ENCODE measurements at places on chromosomes 2 and 18.

DNA sequence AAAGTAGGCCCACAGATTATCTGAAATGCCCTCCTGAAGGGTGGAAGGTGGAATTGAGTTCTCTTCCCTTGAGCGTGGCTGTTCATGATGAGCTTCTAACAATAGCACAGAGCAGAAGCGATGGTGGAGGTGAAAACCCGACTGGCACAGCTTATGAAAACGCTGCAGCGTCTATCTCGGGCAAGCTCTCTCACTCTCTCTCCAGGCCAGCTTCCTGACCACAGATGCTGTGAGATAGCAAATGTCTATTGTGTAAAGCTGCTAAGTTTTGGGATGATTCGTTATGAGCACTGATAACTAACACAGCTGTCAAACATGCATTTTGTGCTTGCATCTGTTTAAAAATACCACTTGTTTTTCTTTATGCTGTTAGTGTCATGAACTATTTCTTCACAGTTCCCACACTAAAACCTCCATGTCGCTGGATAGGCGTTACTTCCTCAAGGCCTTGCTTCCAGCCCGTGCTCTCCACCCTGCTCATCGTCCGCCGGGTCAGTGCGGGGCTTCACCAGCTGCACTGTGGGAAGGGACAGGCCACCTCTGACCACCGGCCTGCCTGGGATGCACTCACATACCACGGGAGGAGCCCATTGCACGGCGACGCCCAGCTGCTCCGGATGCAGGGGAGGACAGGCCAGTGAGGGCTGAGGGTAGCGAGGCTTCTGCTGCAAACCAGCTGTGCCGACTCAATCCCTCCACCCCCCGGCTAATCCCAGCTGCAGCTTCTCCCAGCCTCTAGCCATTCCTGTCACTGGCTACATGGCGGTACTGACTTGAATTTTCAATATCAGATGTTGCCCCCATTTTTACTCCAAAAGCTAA is 60.0 kb upstream of the OTOS start:
- DNase-seq = no peak

GRCh38 chr2:43075811-43076585 is 150.4 kb downstream of the ZFP36L2 start:
- no peak for DNase-seq

GRCh38 chr18:25834061-25834460 is 256.4 kb downstream of the SS18 start:
- no peak for DNase-seq

DNA sequence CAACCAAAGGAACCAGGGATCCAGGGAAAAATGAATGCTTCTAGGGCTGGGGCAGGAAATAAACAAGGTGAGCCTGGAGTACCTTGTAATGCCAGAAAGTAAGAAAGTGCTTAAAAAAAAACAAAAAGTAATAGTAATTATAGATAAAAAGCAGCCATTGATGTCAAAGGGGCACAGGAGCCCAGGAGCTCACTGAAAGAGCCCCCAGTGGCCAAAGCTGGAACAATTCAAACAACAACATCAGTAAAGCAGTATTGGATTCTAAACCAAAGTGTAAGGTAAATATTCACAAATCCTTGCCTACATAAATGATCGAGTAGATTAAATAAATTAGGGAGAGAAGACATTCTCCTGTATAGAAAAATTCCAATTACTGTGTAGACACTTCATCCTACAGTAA is 114.3 kb upstream of the ARL4C start:
- no peak for DNase-seq

- DNase-seq = no peak
Observed at GRCh38 chr2:217735034-217735433, 267.8 kb downstream of the TNS1 start.

- no peak for DNase-seq
Observed at GRCh38 chr18:48100651-48101165, 170.2 kb upstream of the SMAD2 start.

DNA sequence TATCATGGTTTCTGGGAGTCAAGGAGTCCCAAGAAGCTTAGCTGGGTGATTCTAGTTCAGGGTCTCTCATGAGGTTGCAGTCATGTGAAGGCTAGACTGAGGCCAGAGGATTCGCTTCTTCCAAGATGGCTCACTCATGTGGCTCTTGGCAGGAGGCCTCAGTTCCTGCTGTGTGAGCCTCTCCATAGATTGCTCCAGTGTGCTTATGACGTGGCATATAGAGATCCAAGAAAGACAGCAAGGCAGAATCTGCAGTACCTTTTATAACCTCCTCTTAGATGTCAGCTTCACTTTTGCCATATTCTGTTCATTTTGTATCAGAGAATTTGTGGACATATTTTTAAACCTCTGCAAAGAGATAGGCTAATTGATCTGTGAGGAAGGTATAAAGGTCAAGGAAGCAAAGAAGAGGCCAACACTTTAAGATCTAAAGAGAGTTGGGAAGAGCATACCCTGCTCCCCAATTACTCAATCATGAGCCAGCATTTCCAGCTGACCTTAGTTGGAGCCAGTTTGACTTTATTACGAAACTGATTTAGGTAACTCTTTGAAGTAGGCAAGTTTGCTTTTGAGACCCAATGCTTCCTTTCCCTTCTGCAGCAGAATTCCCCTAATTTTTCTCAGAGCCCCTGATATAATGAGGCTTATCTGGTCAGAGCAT is 134.7 kb downstream of the EML6 start:
- DNase-seq = no peak

DNA sequence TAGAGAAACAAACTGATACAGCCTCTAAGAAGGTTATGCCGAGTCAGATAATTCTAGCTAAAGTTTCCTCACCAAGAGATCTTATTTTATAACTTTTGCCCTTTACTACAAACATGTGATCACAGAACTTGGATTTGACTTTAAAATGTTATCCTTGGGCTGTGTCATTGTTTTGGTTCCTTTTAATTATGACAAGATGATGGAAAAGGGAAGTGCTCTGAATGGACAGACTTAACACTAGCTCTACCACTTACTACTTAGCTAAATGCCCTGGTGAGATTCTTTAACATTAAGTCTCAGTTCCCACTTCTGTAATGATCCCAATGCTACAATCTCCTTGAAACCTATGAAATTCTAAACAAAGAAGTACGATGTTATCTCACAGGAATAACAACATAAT is 69.9 kb downstream of the RTTN start:
- DNase-seq = no peak

GRCh38 chr2:30722936-30723725 is 84.1 kb downstream of the CAPN13 start:
- no peak for DNase-seq

DNA sequence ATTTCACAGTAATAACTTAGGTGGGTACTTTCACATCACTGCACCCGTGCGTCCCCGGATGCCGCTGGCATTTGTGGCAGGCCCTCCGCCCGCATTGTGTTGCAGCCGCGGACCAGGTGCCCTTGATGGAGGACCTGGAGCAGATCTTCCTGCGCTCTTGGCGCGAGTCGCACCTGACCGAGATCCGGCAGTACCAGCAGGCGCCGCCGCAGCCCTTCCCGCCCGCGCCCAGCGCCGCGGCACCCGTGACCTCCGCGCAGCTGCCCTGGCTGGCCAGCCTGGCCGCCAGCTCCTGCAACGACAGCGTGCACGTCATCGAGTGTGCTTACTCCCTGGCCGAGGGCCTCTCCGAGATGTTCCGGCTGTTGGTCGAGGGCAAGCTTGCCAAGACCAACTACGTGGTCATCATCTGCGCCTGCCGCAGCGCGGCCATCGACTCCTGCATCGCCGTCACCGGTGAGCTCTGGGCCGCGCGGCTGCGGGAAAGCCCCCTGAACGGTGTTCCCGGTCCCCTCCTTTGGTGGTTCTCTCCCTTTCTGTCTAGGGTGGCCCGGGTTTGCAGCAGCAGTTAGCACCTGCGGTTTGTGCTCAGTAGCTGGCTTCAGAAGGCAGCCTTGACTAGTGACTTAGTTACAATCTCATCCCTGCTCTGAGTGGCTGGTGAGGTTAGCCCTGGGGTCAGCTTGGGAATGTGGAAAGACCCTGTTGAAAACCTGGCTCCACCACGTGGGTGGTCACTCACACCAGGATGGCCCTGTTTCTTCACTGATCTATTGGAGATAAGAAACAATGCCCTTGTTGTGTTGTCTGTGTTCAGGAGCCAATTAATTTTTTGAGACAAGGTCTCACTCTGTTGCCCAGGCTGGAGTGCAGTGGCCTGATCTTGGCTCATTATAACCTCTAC is 59.1 kb downstream of the GREB1 start:
- no peak for DNase-seq

- no peak for DNase-seq
Observed at GRCh38 chr18:73119574-73119973, 251.8 kb upstream of the NETO1 start.

DNA sequence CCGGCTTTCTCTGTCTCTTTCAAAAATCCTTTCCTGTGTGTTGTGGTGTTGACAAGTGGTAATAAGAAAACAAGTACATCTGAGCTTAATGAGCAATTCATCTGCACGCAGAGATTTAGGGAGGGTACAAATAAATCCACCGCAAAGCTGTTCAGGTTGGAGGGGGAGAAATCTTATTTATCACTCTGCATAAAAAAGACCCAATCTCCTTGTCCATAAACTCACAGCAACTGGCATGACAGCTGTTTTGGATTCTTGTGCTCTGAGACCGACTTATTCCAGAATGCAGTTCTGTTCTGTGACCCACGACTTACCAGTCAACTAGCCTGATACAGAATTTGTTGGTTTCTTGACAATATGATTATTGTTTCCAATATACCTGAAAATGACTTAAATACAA is 380.1 kb downstream of the SOX11 start:
- peak; percentile 83 for DNase-seq

DNA sequence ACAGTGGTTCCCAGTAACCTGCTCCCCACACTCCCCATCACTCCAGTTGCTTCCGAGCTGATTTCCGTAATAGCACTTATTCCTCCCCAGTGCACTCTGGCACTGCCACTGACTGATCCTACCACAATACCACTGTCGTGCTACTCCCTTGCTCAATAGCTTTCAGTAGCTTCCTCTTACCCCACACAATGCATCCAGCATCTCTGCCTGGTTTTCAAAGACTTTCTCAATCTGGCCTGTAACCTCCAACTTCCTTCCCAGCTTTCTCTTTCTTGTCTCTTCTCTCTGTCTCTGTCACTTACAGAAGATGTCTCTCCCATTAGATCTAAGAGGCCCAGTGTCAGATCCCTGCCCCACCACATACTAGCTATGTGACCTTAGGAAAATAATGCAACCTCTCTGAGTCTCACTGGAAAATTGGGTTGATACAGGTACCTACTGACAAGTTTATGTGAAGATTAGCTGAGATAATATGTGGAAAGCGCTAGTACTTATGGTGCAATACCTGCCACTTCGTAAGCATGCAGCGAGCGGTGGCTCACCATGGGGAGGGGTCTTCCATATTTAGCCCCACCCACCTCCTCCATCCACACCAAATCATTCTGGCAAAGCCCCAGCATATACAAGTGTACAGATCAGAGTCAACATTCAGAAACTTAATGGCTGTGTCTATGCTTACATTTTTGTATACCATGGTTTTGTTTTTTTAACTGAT is 36.7 kb downstream of the SFXN5 start:
- no peak for DNase-seq

DNA sequence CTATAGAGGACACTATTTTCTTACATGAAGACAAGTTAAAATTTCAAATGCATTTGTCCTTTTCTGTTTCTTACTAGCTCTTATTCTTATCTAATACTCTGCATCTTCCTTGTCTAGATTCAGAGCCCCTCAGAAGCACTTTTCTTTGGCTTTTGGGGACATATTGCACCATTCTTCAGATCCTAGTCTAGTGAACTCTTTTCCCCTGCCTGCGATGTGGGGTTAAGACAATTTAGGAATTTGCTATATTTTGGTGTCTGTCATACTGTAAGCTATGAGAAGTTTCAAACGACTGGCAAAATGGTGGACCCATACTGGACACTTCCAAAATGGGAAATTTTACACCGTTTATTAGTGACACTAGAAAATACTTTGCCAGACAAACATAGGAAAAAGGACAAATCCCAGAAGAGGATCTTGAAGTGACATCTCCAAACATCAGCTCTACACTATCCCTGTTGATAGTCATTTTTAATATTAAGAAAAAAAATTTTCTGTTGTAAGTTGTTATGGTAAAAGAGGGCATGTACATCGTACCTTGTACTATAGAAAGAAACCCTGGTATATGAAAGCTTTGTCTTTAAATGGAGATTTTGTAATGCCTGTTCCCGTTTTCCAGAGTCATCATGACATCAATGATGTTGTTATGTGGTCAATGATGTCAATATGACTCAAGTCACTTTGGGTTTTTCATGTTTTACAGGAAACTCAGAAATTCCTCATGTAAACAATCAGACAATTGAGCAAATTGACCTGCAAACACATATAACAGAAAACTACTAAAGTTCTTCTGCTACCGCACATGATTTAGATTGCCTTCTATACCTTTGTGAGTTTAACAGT is 4.4 kb upstream of the KYNU start:
- DNase-seq = no peak

- DNase-seq = no peak
Observed at GRCh38 chr2:186009341-186009740, 270.7 kb downstream of the FSIP2 start.

- DNase-seq = no peak
Observed at GRCh38 chr2:107001062-107001461, 115.1 kb upstream of the ST6GAL2 start.

DNA sequence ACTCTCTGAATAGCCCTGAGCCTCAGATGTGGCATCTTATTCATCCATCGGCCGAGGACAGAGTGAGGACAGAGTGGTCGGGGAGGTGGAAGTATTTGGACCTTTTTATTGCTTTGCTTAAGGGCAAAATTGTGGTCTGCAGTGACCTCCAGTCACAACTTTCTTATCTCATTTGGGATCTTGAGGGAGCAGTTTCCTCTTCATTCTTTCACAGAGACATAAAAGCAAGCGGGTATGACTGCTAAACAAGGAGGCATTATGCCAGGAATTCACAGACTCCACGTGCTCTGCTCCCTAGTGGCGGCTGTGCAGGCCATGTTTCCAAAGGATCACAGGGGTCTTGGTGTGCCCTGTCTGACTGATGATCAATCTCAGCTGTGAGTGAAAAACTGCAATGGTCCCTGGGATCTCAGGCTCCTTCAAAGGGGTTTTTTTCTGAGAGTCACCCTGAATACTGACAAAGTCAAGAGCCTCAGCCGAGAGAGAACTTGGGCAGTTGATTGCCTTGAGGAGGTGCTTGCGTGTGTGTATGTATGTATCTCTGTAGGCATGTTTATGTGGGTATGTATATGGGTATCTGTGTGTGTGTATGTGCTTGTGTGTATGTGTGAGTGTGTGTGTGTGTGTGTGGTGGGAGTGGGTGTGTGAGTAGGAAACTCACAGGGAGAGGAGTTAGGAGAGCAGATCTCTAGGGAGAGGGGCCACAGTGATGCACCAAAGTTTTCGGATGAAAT is 47.7 kb downstream of the RAPGEF4 start:
- DNase-seq = no peak
